Cerebellar nuclear complex (tissue), 1 donor: ENCODE measurements at places on chromosomes 12 and 14.

DNA sequence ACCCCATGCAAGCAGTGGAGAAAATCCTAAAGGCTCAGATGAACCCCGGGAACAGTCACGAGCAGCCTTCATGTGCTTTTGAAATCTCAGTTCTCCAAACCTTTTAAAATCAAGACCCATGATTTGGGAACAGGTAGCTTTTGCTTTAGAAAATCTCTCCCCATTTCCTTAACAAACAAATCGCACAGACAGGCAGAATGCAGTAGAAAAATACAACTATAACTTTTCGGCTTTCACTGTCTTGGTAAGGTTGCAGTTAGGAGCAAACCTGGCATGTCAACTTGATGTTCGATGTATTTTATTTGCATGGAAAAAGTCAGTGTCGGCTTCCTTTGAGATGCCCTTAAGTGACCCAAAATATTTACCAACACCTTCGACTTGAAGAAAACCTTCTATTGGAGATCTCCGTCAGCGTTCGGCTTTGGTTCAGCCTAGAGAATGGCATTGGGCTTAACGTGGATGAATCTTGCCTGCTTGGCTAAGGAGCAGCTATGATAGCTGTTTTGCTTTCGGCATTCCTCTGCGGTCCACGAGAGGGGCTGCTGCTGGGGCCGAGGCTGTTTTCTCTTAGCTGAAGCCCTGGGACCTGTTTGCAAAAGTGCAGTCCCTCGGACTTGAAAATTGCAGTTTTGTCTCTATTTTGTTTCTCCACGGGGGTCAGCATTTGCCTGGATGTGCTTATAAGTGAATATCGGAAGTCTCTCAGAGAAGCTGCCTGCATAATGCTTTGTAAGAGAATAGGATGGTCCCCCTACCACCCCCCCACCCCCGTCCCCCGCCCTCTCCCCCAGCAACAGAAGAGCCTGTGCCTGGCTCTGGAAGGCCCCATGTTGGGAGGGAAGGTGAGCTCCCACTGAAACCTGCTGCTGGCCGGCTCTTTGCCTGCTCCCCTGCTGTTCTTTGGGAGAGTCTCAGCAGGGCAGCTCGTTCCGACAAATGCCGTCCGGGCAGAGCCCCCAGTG is 122.8 kb downstream of the AACS start:
- DNase-seq = no peak

- no peak for DNase-seq
Measured at GRCh38 chr12:115598871-115599811, 678.4 kb downstream of the MED13L start.

DNA sequence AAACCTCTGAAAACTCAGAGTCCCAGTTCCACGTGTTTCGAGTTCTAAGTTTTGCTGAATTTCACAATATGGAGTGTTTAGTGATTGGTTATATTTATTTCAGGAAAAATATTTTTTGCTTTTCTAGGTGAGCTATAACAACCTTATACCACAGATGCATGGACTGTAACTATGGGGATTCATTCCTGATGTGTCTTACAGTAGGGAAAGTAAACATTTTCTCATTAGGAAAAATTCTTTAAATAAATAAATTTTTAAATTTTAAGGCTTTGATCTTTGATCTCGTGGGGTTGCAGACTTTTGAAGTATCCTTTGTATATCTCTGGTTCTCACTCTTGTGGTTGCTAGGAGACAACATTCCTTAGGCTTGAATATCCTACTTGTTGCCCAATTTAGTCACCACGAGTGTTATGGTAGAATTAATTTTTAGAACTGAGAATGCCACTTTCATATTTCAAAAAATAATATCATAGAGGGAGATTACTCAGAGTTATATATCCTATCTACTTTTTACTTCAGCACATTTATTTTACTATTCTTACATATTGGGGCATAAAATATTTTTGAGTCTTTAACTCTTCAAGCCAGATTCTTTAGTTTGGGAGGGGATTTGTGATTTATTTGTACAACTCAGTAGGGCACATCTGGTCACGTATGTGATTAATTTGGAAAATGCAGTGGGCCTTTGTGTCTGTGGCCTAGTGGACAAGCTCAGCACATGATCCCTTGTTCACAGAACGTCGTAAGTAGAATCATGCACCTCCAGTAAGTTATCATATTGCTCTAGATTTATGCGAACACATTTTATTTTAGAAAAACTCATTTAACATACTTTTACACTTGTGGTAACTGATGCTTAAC is 224.0 kb downstream of the TTC6 start:
- no peak for DNase-seq

- DNase-seq = no peak
Measured at GRCh38 chr12:102421802-102422583, 58.4 kb downstream of the IGF1 start.

GRCh38 chr12:120468325-120468820 is 1.2 kb downstream of the SRSF9 start:
- no peak for DNase-seq

- DNase-seq = no peak
Measured at GRCh38 chr12:109702111-109702841, 11.3 kb upstream of the FAM222A start.

GRCh38 chr12:116535241-116535640 is 23.9 kb upstream of the MAP1LC3B2 start:
- no peak for DNase-seq

DNA sequence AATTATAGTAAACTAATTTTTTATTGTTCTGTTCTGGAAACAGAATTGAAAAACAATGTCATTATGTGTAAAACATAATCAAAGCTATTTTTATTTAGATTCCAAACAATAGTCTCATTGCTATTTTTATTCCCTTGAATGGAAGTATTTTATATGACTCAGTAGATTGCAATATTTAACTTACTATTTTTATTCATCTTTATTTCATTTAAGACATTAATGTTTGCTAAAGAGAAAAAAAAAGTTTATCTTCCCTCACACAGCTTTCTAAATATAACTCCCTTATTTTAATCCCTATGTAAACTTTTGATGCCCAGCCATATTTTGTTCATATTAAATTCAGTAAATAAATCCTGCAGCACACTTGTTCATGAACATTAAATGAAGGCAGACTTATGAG is 622.4 kb downstream of the SLC6A15 start:
- no peak for DNase-seq

DNA sequence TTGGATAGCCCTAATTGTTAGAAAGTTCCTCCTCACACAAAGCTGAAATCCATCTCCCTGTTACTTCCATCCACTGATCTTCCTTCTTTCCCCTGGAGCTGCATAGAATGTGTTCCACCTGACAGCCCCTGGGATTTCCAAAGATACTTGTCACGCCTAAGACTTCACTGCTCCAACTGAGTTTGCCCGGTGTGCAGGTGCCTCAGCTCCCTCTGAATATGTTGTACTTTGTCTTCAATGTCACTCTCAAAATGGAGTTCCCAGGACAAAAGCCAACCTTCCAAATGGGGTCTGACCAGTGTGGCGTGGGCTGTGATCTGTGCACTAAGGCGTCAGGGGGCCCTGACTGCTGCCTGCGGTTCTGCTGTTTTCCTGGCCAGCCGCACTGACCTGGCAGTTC is 42.8 kb downstream of the CACNA2D4 start:
- DNase-seq = no peak

GRCh38 chr14:30180219-30180618 is 252.6 kb upstream of the PRKD1 start:
- no peak for DNase-seq

GRCh38 chr14:99207456-99207855 is 64.5 kb downstream of the BCL11B start:
- DNase-seq = no peak

DNA sequence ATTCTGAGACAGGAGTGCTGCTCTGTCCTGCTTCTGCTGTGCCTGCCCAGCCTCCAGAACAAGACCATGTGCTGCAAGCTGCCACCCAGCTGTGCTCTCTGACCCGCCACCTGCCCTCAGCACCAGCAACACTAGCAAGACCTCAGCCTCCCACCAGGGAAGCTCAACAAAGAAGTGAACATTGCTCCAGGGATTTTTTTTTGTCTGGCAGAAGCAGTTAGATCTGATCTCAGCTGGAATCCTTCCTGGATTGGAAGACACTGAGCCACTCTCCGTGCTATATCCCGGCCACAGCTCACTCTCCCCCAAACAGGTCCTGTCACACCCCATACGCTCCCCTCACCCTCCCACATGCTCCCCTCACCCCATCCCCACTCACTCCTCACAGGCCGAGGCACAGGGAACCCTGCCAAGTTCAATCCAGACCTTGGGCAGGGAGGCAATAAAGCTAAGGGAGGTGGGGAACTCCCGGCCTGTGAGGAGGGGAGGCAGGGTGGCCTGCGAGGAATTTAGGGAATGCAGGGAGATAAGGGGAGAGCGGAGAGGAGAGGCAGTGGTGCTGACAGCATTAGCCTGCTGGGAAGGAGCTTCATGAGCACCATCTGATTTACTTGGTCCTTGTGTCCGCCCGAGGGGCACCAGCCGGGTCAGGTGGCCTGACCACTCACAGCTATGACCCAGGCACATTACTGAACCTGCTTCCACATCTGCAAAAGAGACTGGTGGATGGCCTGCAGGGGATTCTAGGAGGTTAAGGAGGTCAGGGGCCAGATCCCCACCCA is 29.7 kb downstream of the CCDC85C start:
- no peak for DNase-seq
